ENCODE measurements at places on chromosomes 11 and 22. TPM values are rescaled to one million over a fixed set of nuclear protein-coding genes. Genes with fewer than 3 reads are reported as not detected.

Gene SCARF2
- total RNA-seq = 0.55 TPM

GRCh38 chr11:128928400-128928799 is 14.3 kb downstream of the TP53AIP1 start:
- DNase-seq = no peak
- H3K27ac ChIP-seq = no peak overlapping the region
- H3K27me3 ChIP-seq = no peaks in the 10 kb centered on the region
- H3K36me3 ChIP-seq = no peaks in the 10 kb centered on the region
- H3K4me3 ChIP-seq = no peak overlapping the region

DNA sequence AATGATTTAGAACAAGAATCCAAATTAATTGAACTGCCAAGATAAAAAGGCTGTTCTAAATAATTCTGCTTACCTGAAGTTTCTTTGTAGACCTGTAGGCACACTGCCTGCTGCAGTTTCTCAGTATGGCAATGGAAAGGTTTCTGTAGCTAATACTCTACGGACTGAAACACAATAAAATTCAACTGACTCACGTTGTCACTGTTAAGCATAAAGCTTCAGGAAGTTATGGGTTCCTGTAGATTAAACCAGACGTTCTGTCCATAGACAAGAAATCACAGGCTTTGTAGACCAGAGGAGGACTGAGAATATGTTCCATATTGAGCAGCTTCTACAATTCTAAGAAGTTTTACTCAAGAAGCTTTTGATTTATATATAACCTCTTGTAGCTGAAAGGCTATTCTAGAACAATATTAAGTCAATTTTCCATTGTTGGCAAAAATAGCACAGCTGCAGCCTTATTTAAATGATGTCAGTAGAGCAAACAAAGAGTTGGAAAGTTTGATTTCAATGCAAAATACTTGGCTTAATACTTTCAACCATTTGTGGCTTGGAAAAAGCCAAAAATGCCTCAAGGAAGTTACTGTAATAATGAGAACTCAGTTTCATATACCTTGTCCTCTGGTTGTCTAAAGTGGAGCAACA is at the start of gene GLYATL2:
Gene GLYATL2 (minus strand): TSS at position 344 of the 645 bp plus-strand sequence. CDS start 5,092 bp downstream, outside the sequence.
- DNase-seq = no peak
- no peak within 1 kb of the TSS for H3K27ac ChIP-seq
- H3K27me3 ChIP-seq = peaks cover 8% of the 10 kb centered on the region
- no peaks in the 10 kb centered on the region for H3K4me1 ChIP-seq
- H3K4me3 ChIP-seq = no peak within 1 kb of the TSS
- H3K36me3 ChIP-seq = no peaks in the 10 kb centered on the region

DNA sequence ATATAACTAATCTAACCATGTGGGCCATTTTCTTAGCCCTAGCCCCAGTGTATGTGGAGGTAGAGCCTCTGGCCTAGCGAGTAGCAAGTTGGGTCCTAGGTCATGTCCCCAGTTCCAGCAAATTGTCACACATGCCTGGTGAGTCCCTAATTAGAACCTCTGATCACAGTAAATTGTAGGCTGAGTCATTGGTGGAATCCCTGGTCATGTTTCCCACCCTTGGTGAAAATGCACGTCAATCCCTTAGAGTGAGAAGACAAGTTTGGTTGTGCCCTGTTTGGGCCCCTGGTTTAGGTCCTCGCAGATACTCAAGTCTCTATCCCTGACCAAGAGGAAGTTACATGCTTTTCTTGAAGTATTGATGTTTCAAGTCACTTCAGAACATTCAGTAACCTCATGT is 46.7 kb downstream of the ATM start:
- peaks cover 54% of the 10 kb centered on the region for H3K36me3 ChIP-seq
- H3K4me3 ChIP-seq = no peak overlapping the region
- no peak overlapping the region for H3K27ac ChIP-seq
- no peaks in the 10 kb centered on the region for H3K27me3 ChIP-seq

Gene RPS25
- total RNA-seq = 1,728 TPM

DNA sequence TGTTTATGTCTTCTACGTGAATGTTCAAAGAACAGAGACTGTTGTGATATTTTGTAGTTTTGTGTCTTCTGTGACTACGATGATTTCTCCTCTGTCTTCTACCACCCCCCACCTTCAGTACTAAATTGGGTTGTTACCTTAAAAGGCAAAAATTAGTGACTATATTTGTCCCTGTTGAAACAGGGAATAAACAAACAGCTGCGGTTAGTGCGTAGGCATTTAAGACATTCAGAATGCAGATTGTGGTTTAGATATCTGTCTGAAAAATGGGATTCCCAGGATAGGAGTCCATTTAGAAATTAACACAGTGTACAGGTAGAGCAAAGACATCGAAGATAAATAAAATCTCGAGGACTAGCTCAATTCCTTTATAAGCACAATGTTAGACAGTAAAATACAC is 15.6 kb upstream of the ARHGAP42 start:
- H3K4me1 ChIP-seq = no peaks in the 10 kb centered on the region
- H3K27ac ChIP-seq = no peak overlapping the region
- no peak for DNase-seq
- no peak overlapping the region for H3K4me3 ChIP-seq

Gene BCR
- total RNA-seq = 36.0 TPM

DNA sequence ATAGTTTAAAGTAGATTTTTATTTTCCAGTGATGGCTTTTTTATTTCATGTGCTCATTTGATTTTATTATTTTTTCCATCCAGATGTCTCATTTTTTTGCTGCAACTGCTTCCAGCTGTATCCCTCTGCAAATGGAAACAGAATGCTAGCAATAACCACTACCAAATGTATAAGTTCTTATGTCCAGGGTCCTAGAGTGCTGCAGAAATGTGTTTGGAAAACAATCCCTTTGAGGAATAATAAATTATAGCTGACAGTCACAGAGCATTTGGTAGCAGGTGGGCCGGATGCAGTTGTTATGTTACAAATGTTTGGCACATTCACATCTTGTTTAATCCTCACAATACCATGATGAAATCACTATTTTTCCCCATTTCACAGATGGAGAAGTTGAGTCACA is 300.7 kb upstream of the PDGFD start:
- H3K27ac ChIP-seq = no peak overlapping the region
- no peak for DNase-seq
- no peaks in the 10 kb centered on the region for H3K27me3 ChIP-seq
- no peak overlapping the region for H3K4me3 ChIP-seq
- peaks cover 2% of the 10 kb centered on the region for H3K4me1 ChIP-seq

DNA sequence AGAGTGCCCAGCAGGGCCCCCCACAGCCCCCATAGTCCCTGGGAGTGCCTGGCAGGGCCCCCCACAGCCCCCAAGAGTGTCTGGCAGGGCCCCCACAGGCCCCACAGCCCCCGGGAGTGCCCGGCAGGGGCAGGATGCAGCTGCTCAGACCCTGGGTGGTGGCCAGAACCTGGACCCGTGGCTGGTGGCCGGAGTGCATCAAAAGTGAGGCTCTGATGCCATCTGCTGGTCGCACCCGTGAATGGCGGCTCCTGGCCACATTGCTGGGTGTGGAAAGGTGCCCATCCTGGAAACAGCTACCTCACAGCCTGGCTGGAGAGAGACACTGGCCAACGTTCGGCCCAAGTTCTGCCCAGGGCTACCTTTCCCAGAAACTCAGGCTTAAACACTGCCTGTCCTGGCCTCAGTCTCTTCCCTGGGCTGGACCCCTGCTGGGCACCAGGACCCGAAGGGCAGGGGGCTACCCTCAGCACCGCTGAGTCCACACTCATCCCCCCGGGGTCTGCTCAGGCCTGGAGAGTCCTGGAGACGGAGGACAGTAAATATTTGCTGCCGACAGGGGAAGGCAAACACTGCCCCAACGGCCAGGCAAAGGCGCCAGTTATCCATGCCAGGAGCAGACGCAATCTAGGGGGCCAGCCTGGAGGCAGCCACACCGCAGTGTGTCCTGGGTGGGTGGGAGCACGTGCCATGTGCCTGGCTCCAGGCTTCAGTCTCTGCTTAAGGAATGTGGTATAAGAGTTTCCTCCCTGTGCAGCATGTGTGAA is 4.4 kb downstream of the INS start:
- H3K4me1 ChIP-seq = peaks cover 3% of the 10 kb centered on the region
- no peak overlapping the region for H3K27ac ChIP-seq

Gene TNNT3
- 2.9 TPM for total RNA-seq

- no peaks in the 10 kb centered on the region for H3K36me3 ChIP-seq
- no peak for DNase-seq
- H3K4me1 ChIP-seq = no peaks in the 10 kb centered on the region
- no peak overlapping the region for H3K4me3 ChIP-seq
- H3K27me3 ChIP-seq = no peaks in the 10 kb centered on the region
Observed at GRCh38 chr11:99601179-99601578, 580.4 kb downstream of the CNTN5 start.

DNA sequence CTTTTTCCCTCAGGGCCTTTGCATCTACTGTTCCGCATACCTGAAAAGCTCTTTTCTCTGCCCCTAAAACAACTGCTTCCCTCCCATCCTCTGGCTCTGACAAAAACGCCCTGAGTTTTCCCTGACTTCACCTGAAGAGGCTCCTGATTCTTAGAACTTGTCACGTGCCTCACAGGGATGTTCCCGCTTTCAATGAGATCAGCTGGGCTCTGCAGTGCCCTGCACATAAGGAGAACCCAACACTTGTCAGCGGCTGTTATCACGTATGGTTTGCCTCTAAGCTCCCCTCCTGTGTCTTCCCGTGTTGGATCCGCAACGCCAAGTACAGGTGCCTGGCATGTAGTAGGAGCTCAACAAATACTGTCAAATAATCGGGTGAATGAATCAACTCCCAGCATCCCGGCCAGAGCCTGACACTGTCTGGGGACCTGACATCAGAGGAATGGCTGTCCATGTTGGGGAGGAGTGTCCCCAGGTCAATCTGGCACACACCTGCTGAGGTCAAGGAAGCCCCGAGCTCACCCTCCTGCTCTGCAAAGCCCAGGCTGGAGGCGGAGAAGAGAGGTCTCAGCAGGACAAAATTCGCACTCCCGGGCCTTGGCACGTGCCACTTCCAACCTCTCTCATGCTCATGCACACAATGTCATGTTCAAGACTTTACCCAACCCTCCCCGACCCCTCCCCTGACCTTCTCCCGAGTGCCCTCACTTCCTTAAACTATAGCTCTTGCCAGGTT is 4.2 kb upstream of the GRK2 start:
- H3K27me3 ChIP-seq = no peaks in the 10 kb centered on the region
- H3K4me3 ChIP-seq = peak overlapping the region; percentile 63

Gene OPCML
- not detected for total RNA-seq

Gene SERHL2
- 1.8 TPM for total RNA-seq

Gene APOL3
- total RNA-seq = 48.3 TPM

Gene SPI1
- total RNA-seq = 0.11 TPM

Gene CELF1
- total RNA-seq = 129 TPM

- H3K4me1 ChIP-seq = peaks cover 24% of the 10 kb centered on the region
- no peak for DNase-seq
- no peak overlapping the region for H3K4me3 ChIP-seq
- no peaks in the 10 kb centered on the region for H3K36me3 ChIP-seq
Observed at GRCh38 chr11:111540937-111541253, 375 bp downstream of the LAYN start.

GRCh38 chr11:67032830-67033551 is 10.1 kb downstream of the SYT12 start:
- no peak overlapping the region for H3K4me3 ChIP-seq
- no peaks in the 10 kb centered on the region for H3K36me3 ChIP-seq
- H3K27me3 ChIP-seq = peaks cover 37% of the 10 kb centered on the region
- no peak for DNase-seq
- H3K4me1 ChIP-seq = no peaks in the 10 kb centered on the region
- no peak overlapping the region for H3K27ac ChIP-seq

GRCh38 chr11:128948583-128948982 is 5.9 kb upstream of the TP53AIP1 start:
- H3K36me3 ChIP-seq = no peaks in the 10 kb centered on the region
- no peaks in the 10 kb centered on the region for H3K4me1 ChIP-seq
- no peak for DNase-seq
- H3K4me3 ChIP-seq = no peak overlapping the region
- H3K27me3 ChIP-seq = peaks cover 36% of the 10 kb centered on the region

Gene MS4A12
- not detected for total RNA-seq

Gene GP1BB
- total RNA-seq = not detected

DNA sequence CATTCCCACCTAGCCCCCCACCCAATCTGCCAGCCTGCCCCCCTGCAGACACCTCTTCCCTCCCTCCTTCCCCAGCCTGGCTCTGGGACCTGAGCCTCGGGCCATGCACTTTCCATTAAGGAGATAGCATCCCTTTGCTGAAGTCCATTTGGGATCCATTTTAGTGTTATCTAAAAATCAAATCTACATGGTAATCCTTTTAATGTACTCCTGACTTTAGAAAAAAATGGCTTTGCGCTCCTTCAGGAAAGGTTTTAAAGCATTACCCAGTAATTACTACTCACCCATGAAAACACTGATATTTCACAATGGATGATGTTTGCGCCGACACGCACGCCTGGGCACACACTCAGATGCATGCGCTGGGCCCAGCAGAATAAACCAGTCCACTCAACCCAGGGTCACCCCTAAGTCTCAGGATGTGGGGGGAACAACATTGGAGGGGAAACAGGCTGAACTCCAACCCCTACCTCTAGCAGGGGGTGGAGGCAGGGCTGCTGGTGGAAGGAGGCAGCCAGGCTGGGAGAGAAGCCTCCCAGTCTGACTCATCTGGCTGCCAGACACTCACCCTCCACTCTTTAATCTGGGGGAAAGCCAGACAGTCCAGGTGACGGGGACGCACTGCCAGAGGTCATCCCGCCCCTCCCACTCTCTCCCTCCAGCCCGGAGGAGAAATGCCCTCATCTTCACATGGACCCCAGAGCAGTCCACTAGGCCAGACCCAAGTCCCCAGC is 29.8 kb downstream of the LMO1 start:
- no peaks in the 10 kb centered on the region for H3K36me3 ChIP-seq
- H3K4me3 ChIP-seq = no peak overlapping the region
- H3K4me1 ChIP-seq = peaks cover 2% of the 10 kb centered on the region
- no peaks in the 10 kb centered on the region for H3K27me3 ChIP-seq
- no peak for DNase-seq

Gene CRYBB3
- total RNA-seq = 0.23 TPM

GRCh38 chr22:48477031-48477721 is 1350.5 kb downstream of the BRD1 start:
- H3K36me3 ChIP-seq = no peaks in the 10 kb centered on the region
- no peaks in the 10 kb centered on the region for H3K27me3 ChIP-seq
- no peak overlapping the region for H3K27ac ChIP-seq
- H3K4me3 ChIP-seq = no peak overlapping the region

DNA sequence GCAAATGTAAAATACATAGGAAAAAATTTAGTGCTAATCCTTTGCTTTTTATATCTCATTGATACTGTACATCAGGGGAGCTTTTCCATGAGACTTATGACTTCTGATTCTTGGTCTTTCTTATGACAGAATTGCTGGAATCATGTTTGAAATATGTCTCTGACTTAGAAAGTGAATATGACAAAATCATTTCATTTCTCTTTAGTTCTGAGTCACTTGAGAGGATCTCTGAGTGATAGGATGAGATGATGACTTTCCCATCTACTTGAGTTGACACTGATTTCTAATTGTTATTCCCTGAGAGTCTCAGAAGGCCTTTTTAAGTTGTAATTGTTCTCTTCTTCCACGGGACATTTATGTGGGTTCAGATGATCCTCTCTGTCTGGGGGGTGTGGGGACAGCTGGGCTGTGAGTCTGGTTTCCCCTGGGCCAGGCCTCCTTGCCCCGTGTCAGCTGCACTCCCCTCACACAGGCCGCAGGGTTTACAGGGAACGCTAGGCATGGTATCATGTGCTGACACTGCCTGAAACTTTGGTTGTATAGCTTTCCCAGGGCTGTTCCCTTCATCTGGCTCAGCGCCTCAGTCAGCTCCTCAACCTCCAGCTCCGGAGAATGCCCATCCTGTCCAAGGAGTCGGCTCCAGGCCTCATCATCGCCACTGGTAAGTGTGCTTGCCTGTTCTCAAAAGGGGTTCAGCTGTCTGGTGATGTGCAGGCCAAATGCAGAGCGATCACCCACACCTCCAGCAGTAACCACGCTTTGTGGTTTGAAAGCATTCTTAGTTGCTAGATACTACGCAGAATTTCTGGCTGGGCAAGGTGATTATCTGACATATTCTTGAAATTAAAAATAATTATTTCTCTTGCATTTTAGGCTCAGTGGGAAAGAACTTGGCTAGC is 69.5 kb upstream of the SORL1-AS1 start:
- H3K4me1 ChIP-seq = peaks cover 17% of the 10 kb centered on the region

All from activated T-helper 2 cell treated with anti-CD3 and anti-CD28 coated beads, Interferon-gamma antibody, Interleukin-2, Interleukin-4, amounts not matched to agents 10 μg/mL and 5 μg/mL and 100 μg/mL, durations not matched to agents 14 hours and 24 hours and 36 hours (primary cell).